Esophagus squamous epithelium (tissue), 5 donors: ENCODE measurements at places on chromosomes 1 and 21.

DNA sequence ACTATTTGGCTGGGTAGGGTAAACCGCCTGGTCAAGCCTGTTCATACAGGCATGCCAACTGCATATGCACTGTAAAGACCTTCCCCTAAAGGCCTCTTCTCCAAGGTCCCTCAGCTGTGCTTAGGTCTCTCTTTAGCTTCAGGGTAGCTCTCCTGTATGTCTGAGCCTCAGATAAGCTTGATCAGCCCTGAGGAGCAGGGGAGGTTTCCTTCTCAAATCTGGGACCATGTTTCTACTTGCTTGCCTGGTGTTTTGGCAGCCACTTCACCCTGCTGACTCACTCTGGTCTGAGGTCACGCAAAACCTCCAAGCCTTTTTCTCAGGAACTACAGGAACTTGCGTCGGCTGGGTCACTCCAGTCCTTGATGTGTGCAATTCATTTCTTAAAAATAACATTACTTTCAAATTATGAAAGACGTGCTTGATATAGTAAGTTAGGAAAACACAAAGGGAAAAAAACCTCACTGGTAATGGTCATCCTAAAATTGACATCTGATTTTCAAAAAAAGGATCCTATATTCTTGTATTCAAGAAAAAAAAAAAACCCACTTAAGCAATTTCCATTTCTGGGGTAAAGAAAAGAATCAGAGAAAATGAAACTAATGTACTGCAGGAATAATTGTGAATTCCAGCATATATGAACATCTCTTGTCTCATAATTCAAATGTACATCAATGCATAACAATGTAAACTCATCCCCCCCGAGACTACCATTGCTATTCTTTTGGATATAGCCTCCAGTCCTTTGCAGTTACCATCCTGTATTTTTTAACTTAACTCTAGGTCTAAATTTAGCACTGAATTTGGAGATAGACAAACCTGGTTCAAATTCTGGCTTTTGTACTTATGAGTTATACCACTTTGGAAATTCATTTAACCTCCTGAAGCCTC, 24.8 kb upstream of the RNF19B start:
- no peak for DNase-seq

DNA sequence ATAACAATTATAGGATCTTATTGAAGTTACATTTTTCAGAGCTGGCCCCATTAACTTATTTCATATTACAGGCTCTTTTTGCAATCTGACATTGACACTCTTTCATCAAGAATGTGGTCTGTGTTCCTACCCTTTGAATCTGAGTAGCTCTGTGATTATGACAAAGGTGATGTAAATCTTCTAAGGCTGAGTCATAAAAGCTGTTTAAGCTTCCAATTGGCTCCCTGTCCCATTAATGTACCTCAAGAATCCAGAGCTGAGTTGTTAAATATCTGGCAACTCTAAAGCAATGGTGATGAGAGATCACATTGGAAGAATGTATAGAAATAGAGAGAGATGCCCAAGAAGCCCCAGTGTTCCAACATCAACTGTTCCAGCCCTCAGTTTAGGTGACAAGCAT, 178.5 kb upstream of the DEPDC1 start:
- DNase-seq: no peak

GRCh38 chr1:64967381-64967780, 1.0 kb upstream of the JAK1 start:
- no peak for DNase-seq

- no peak for DNase-seq
Observed at GRCh38 chr1:67921725-67922489, 88.6 kb upstream of the GNG12 start.

GRCh38 chr1:18485227-18485626, 4.5 kb downstream of the KLHDC7A start:
- DNase-seq: no peak

DNA sequence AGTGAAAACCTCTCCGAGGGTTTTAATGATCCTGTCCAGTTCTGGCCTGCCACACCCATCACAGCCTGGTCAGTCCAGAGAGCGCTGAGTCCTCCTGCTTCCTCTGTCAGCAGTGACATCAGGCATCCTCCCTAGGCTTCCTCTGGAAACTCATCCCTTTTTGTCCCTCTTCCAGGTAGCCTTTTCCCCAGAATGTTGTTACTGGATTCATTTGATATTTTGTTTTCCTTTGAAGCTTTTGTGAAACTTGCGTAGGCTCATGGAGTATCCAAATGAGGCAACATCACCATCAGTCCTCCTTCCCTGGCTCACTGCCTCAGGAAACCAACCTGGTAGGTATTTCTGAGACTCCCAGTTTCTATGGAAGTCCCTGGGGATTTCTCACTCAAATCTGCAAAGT, 27.0 kb upstream of the IGSF3 start:
- DNase-seq: no peak
